Activated CD8-positive, alpha-beta T cell treated with anti-CD3 and anti-CD28 coated beads for 36 hours (primary cell): ENCODE measurements at places on chromosomes 11 and 22. TPM values are rescaled to one million over a fixed set of nuclear protein-coding genes. Genes with fewer than 3 reads are reported as not detected.

SLC29A2 gene
- 11.8 TPM for total RNA-seq

ZNF280B gene
- total RNA-seq = 2.3 TPM

TOMM22 gene
- 158 TPM for total RNA-seq

DKK3 gene
- not detected for total RNA-seq

RAC2 gene
- 717 TPM for total RNA-seq

CALCA gene
- not detected for total RNA-seq

OR5B2 gene
- total RNA-seq = not detected

KRTAP5-8 gene
- not detected for total RNA-seq

SPON1 gene
- total RNA-seq = 1.4 TPM

SLC22A8 gene
- not detected for total RNA-seq

BIRC3 gene
- 102 TPM for total RNA-seq

IFITM2 gene
- total RNA-seq = 540 TPM

SUSD2 gene
- total RNA-seq = 0.65 TPM

NLRP6 gene
- total RNA-seq = 3.4 TPM

OR8B8 gene
- total RNA-seq = not detected

SGSM1 gene
- 0.13 TPM for total RNA-seq

RASSF7 gene
- 16.8 TPM for total RNA-seq

SMTNL1 gene
- total RNA-seq = not detected

P2RY2 gene
- total RNA-seq = not detected

DNA sequence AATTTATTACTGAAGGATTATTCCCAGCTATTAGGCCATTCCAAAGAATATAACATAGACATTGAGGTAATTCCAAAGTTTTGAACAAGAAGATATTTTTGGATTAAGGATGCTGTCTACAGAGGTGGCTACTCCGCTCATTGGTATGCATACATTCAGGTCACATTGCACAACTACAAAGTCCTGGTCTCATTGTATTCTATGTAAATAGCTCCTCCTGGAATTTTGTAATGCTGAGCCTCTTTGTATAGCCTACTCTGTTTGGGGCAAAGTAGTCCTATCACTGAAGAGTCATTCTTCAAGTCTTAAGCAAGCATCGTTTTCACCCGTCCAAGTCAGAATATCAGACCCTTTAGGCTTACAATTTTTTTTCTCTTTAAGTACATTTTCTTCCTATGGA is 142.4 kb downstream of the KIF18A start:
- no peak overlapping the region for H3K4me3 ChIP-seq
- DNase-seq = no peak
- H3K27me3 ChIP-seq = peaks cover under 1% of the 10 kb centered on the region
- H3K27ac ChIP-seq = no peak overlapping the region

- H3K4me1 ChIP-seq = no peaks in the 10 kb centered on the region
- no peaks in the 10 kb centered on the region for H3K27me3 ChIP-seq
- no peak overlapping the region for H3K27ac ChIP-seq
- DNase-seq = no peak
Measured at GRCh38 chr11:28584992-28585391, 476.8 kb downstream of the METTL15 start.

DNA sequence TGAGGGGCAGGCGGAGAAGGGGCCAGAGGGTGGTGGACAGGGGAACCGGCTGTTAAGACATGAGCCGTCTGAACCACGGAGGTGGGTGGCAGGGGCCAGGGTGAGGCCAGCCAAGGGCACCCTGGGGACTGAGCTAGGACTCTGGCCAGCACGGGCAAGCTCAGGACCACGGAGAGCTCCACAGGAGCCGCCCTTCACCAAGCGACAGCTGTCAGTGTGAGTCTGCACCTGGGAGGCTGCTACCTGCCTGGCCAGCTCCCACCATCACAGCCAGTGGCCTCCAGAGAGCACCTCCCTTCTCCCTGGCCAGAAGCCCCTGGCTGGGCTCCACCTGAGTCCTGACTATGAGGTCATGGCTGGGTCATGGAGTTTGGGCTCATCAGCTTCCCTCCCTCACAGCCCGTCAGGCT is 21.6 kb downstream of the MGAT3 start:
- no peaks in the 10 kb centered on the region for H3K36me3 ChIP-seq
- no peak overlapping the region for H3K4me3 ChIP-seq
- no peak overlapping the region for H3K27ac ChIP-seq
- no peaks in the 10 kb centered on the region for H3K27me3 ChIP-seq

- DNase-seq = no peak
- peaks cover 2% of the 10 kb centered on the region for H3K4me1 ChIP-seq
- no peaks in the 10 kb centered on the region for H3K36me3 ChIP-seq
- H3K27me3 ChIP-seq = peaks cover 18% of the 10 kb centered on the region
- no peak overlapping the region for H3K27ac ChIP-seq
Measured at GRCh38 chr11:12845739-12846358, 163.3 kb upstream of the RASSF10 start.

GRCh38 chr11:116217441-116217840 is 555.3 kb downstream of the BUD13 start:
- H3K36me3 ChIP-seq = no peaks in the 10 kb centered on the region
- no peak for DNase-seq
- no peaks in the 10 kb centered on the region for H3K4me1 ChIP-seq
- no peaks in the 10 kb centered on the region for H3K27me3 ChIP-seq
- H3K4me3 ChIP-seq = no peak overlapping the region

GRCh38 chr11:45921561-45922424 is 663 bp upstream of the LARGE2 start:
- H3K4me1 ChIP-seq = peaks cover 14% of the 10 kb centered on the region
- DNase-seq = no peak
- H3K27me3 ChIP-seq = peaks cover 5% of the 10 kb centered on the region

DNA sequence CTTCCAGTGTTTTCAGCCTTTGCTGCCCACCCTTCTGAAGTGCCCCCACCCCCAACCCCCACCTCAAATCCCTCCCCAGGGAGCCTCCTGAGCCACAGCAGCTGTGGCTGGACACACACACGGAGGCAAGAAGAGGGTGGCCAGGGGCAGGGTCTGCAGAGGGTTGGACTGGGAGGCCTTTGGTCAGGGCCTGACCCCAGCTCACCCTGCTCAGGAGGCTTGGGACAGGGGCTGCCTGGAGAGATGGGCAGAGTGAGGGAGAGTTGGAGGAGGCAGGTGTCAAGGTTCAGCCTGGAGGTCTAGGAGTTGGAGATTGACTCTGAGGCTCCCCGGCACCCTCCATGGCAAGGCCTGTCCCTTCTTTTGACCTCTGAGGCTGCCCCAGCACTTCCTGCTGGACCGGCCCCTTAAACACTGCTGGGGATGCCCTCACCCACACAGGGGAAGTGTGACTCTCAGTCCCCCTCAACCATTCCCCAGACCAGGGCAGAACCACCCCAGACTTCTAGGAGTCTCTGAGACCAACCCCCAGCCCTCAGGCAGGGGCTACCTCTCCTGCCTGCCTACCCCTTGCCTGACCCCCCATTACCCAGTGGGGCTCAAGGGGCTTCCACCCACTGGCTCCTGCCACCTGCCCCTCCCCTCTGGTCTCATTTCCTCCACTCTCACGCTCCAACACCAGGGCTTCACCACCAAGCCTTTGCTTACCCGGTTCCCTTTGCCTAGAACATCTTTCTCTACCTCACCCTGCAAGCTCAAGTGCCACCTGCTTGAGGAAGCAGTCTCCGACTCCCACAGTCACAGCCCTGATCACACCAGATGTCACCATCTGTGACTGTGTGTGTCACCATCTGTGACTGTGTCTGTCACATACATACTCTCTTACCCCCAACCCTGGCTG is 8.6 kb downstream of the ARAP1 start:
- no peaks in the 10 kb centered on the region for H3K36me3 ChIP-seq
- peak; percentile 41 for DNase-seq
- no peaks in the 10 kb centered on the region for H3K27me3 ChIP-seq
- H3K4me3 ChIP-seq = no peak overlapping the region

DNA sequence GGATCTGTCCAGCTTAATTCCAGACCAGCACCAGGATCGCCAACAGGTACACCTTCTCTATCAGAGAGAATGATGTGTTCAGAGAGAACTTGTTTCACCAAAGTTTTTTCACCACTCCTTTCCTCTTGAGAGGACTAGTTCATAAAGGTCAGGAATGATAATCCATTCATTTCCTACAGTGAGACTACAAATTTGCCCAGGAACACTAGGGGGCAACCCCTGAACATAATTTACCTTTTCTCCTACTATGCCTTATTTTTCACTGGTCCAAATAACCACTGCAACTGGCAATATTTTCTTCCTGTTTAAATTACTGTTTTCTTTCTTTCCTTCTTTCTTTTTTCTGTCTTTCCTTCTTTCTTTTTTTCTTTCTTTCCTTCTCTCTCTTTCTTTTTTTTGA is 22.5 kb downstream of the CAVIN3 start:
- no peak for DNase-seq
- H3K36me3 ChIP-seq = no peaks in the 10 kb centered on the region
- no peaks in the 10 kb centered on the region for H3K4me1 ChIP-seq
- H3K27ac ChIP-seq = no peak overlapping the region

GRCh38 chr11:119713359-119714040 is 15.5 kb downstream of the NECTIN1 start:
- no peak overlapping the region for H3K4me3 ChIP-seq
- peaks cover 11% of the 10 kb centered on the region for H3K4me1 ChIP-seq
- DNase-seq = no peak

DNA sequence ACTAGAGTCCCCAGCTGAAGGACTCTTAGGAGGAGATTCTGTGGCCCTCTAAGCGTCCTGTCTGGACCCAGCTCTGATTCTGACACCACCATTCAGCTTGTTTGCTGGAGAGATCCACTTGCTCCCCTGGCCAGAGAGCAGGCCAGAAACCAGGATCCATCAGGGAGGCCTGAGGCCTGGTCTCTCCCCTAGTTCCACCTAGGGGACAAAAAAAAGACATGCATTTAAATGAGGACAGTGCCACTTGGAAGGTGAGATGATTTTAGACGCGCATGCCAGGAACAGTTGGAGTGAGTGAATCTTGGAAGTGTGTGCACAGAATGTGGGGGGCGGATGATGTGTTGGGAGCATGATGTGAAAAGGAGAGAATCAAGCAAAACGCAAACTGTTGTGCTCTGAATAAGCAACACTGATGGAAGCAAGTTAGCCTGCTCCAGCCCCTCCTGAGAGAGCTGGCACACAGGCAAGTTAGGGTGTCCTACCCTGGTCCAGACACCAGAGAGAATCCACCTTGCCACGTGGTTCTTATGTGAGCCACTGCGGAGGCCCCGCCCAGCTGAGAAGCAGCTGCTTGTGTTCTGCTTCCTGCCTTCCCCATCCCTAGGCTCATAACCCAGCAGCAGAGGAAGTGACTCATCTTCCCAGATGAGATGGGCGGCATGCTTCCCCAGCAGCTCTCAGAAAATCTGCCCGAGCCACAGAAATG is 8.0 kb upstream of the SLCO2B1 start:
- H3K36me3 ChIP-seq = no peaks in the 10 kb centered on the region
- H3K4me3 ChIP-seq = no peak overlapping the region
- peaks cover 28% of the 10 kb centered on the region for H3K4me1 ChIP-seq
- no peaks in the 10 kb centered on the region for H3K27me3 ChIP-seq
- peak overlapping the region; percentile 81 for H3K27ac ChIP-seq

- peaks cover 21% of the 10 kb centered on the region for H3K4me1 ChIP-seq
- H3K27me3 ChIP-seq = peaks cover 53% of the 10 kb centered on the region
- H3K36me3 ChIP-seq = no peaks in the 10 kb centered on the region
Measured at GRCh38 chr11:129377739-129378138, 2.1 kb downstream of the BARX2 start.

GRCh38 chr11:16773981-16774935 is 35.8 kb downstream of the C11orf58 start:
- no peak overlapping the region for H3K4me3 ChIP-seq
- H3K4me1 ChIP-seq = no peaks in the 10 kb centered on the region
- H3K36me3 ChIP-seq = no peaks in the 10 kb centered on the region
- H3K27ac ChIP-seq = no peak overlapping the region

DNA sequence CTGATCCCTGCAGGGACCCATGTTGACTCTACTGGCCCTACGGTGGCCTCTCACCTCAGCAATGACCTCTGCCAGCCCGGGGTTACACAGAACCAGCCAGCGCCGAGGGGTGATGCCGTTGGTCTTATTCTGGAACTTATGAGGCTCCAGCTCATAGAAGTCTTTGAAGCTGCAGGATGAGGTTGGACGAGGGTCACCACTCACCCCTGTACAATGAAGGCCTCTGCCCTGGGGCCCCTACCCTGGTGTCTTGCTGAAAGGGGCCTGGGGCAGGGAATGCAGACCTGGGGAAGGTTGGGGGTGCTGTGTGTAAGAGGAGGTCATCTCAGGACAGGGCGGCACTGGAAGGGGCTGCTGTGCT is 6.8 kb downstream of the PYGM start:
- no peaks in the 10 kb centered on the region for H3K27me3 ChIP-seq
- DNase-seq = no peak
- peaks cover 10% of the 10 kb centered on the region for H3K36me3 ChIP-seq
- H3K4me1 ChIP-seq = peaks cover 10% of the 10 kb centered on the region
- no peak overlapping the region for H3K27ac ChIP-seq

DNA sequence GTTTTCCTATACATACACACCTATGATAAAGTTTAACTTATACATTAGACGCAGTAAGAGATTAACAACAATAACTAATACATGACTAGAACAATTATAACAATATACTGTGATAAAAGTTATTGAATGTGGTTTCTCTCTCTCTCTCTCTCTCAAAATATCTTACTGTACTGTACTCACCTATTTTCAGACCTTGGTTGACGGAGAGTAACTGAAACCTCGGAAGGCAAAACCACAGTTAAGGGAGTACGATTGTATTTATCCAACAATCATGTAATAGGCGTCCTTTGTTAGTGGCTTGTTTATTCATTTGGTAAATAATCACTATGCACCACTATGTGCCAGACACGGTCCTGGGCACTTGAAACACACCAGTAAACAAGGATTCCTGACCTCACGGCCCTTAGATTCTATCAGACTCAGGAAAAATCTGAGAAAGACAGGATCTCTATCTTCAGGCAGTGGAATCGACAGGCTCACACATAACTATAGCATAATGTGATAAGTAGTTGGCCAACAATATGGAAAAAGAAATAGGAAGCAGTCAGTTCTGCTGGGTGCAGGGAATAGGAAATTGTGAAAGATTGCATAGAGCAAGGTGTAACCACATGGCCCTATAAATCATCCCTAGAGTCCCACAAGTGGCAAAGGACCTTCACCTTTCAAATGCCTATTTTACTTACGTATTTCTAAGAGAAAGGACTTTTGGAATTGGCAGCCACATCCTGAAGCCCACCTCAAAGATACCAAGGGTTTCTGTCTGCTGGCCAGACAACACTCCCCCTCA is 12.0 kb downstream of the ETS1 start:
- no peak overlapping the region for H3K27ac ChIP-seq
- no peak for DNase-seq
- H3K27me3 ChIP-seq = no peaks in the 10 kb centered on the region
- no peaks in the 10 kb centered on the region for H3K36me3 ChIP-seq
- no peak overlapping the region for H3K4me3 ChIP-seq
- H3K4me1 ChIP-seq = peaks cover 42% of the 10 kb centered on the region
